Liver (tissue), 10 donors: ENCODE measurements at places on chromosomes 13 and 19. TPM values are rescaled to one million over a fixed set of nuclear protein-coding genes. Genes with fewer than 3 reads are reported as not detected.

Gene ZNF543
- 0.58 TPM for polyA plus RNA-seq

Gene KLK14
- 0.06 TPM for polyA plus RNA-seq

Gene GAPDHS
- not detected for polyA plus RNA-seq

DNA sequence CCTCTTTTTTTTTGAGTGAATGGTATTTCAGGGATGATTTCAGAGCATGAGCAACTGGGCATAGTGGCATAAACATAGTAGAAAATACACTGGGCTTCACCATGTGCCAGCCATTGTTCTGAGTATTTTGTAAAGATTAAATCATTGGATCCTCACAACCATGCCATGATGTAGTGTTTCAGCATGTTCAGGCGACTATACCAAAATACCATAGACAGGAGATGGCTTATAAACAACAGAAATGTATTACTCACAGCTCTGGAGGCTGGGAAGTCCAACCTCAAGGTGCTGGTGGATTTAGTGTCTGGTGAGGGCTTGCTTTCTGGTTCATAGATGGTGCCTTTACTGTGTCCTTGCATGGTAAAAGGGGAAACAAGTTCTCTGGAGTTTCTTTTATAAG, 101.5 kb upstream of the KL start:
- DNase-seq = no peak

GRCh38 chr19:5492281-5492634, 37.0 kb downstream of the ZNRF4 start:
- no peak for DNase-seq

DNA sequence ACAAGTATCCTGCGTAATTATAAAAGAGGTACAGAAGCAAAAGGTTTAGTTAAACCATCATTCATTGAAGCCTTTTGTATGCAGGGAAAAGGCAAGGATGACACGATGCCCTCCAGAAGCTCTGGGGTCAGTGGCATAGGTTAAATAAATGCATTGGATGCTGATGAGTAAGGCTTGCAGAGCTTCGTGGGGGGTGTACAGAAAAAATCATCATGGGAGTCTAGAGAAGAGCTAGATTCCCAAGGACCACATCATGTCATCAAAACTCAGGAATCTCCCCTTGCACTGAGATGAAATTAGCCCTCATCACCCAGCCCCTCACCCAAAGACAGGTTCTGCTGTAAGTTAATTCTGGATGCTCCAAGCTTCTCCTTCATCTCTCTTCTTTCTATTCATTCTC, 8.3 kb downstream of the FPR1 start:
- DNase-seq = no peak

DNA sequence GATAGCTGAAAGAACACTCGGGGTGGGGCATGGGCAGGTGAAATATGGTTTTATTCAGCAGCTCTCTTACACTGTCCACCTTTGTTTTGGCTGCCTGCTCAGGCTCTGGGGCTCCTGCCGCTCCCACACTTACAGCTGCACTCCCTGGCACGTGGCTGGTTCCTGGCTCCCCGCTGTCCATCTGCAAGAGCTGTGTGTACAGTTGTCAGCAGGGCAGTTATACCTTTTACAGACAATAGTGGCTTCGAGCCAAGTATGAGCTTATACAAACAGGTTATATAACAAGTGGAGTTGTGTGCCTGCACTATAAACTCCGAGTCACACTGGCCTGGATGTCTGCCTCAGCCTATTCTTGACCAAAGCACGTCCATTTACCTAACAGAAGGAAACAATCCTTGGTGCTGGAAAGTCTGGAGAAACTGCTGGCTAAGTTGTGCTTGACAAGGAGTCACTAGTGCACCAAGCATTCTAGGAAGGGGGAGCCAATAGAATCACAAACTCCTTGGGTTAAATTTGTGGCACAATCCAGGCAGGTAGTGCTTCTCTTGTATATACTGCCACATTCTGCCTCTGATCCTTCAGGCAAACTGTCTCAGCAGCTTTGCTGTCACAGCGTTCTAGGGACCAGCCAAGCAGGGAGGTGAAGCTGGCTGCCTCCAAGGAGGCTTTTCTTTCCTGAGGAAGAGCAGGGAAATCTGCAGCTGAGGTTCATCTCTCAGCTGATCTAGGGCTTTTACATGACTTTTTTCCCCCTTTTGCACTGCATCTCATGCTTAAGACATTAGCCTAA, 68.2 kb downstream of the NHLRC3 start:
- DNase-seq = no peak

DNA sequence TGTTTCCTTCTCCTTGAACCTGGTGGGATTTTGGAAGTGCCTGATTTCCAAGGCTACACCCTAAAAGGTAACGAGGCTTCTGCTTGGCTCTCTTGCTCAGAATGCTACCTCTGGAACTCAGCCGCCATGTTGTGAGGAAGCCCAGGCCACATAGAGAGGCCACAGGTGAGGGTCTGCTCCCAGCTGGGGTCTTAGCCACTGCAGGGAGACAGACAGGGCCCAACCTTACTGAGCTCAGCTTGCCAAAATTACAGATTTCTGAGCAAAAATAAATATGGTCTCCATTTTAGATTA, 61.4 kb downstream of the GPR12 start:
- no peak for DNase-seq

DNA sequence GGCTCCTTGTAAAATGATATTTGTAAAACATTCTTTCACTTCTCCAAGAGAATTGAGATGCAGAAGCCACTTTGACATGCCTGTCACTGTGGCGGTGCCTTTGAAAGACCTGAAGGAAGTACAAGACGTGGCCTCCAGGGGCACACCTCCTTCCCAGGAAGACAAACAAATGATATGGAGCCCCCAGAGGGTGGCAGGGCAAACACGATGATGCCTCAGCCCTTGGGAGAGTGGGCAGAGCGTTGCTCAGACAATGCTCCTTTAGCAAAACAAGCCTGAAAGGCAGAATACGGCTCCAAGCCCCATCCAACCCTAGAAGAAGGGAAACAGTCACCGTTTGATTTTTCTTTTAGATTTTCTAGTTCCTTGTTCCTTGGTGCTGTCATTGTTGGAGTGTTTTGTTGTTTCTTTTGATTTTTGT, 9.2 kb upstream of the ATP12A start:
- DNase-seq = no peak
